ENCODE measurements at places on chromosomes 12 and 14.
A peak's percentile ranks its signal among the peaks of the same experiment; 100 is the strongest.

- no peak for DNase-seq
Measured at GRCh38 chr14:29220566-29220965, 454.0 kb downstream of the FOXG1 start.

DNA sequence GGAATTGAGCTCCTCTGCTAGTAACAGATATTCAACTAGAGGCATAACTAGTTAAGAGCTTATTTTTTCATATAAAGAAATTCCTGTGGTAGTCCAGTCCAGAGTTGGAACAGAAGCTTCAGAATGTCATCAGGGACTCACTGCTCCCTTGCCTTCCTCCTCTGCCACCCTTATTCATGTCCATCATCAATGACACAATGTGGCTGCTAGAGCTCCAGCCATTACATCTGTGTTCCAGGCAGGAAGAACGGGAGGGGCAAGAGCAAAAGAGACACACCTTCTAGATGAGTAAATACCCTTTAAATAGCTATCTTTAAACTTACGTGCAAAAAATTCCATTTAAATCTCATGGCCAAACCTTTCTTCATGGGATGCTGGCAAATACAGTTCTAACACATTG, 47.3 kb upstream of the HMGA2 start:
- no peak for DNase-seq

DNA sequence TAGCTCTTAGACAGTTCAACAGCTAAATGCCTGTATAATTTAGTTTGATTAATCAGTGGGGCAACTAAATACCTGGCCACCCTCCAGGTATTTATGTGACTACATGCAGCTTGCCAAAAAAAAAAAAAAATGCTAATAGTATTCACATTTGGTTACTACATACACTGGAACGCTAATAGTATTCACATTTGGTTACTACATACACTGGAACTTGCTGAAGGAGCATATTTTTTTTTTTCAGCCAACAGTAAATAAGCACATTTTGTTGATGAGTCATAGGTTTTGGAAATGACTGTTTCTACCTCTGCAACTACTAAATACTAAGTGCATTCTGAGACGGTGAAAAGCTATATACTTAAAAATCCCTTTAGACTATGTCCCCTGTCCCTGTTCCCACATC, 1172.3 kb downstream of the LRFN5 start:
- no peak for DNase-seq

DNA sequence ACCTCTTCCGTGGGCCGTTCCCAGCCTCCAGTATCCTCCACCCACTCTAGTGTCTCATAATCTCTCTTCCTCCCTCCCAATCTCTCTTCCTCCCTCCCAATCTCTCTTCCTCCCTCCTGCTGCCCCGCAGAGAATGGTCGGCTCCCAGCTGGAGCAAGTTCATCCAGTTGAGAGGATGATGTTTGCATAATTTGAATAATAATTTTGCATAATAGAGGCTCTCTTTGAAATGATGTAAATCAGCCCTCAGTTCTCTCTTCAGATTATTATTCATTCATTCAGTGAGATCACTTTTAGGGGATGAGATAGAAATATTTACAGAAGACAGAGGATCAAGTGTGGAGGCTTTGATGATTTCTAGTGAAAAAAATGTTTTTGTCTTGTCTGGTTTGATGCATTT, 125.0 kb downstream of the PTPN11 start:
- DNase-seq: peak; percentile 72

DNA sequence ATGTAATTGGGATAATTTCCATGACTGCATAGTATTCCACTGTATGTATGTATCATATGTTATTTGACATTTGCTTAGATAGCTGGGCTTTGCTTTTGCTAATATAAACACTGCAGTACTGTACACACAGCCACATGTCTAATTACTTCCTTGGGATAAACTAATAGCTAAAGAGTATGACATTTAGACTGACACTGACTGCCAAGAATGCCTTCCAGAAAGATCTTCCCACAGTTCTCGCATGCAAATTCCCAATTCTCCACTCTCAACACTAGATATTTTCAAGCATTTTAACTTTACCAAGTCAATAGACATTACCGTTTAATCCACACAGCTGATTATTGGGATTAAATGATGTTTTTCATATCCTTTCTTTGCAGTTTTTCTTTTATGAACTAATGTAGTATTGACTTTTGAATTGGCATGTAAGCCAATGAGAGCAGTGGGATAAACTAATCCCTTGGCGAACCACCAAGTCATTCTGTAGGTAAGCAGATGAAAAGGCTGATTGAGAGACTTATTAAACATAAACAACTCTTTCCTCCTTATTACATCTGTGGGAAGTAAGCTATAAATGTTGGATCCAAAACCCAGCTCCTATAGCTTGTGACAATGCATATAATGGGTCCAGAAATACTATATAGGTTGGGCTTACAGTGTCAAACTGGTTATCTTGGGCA, 55.5 kb downstream of the STON2 start:
- no peak for DNase-seq

DNA sequence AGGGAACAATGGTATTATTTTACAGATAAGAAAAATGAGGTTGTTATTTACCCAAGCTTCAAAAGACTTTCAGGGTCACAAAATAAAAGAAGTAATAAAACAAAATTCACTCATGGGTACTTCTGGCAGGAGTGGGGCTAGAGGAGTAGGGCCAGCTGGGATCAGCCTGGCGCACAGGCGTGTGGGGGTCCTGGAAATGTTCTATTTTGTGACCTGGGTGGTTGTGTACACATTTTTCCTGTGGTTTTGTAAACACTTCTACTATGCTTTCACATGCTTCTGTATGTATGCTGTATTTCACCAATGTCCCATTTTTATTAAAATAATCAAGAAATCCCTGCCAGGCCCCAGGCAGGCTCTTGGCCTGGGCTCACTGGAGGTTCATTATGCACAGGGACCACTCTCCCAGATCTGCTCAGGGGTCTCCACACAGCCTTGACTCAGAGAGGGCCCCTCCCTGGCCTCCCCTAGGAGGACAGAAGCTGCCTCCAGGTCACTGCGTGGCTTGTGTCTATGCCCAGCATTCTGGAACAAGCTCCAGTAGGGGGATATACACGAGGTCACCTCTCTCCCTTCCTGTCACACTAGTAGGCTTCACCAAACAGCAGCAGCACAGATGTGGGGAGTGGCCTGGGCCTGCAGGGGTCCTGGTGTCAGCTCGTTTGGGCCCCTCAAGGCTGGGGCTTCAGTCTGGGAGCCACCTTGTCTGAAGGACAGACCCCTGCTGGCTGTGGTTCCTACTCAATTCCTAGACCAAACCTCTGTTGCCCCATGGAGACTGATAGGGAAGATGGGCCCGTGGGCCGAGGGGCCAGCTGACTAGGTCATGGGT, 37.8 kb downstream of the ANAPC7 start:
- no peak for DNase-seq

DNA sequence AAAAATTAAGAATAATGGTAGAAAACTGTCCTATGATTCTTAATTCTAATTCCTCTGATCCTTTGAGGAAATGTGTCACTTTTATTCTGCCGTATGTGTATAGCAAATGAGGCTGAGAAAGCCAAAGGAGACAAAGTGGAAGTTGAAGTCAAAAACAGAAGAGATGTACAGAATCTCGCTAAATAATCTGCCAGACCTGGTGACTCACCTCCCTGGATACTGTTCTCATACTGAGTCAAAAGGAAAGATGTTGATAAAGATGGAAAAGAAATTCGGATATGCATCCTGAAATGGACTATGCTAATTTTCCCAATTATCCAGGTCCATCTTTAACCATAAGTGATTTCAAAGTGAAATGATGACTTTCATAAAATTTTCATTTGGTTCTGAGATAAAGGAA, 92.5 kb downstream of the DUSP6 start:
- DNase-seq: no peak

DNA sequence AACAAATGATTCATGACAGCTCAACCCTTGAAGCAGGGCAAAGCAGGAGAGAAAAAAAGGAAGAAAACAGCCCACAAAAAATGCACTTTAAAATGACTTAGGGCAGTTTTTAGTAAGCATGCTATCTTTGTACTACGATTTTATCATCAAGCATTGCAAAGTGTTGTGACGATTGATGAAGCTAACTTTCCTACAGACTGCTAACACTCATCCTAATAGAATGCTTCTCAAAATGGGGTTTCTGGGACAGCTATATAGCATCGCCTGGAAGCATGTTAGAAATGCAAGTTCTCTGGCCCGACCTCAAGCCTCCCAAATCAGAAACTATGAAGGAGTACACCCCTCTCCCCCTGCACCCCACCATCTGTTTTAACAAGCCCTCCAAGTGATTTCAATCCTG, 256.4 kb downstream of the SSPN start:
- DNase-seq: no peak

DNA sequence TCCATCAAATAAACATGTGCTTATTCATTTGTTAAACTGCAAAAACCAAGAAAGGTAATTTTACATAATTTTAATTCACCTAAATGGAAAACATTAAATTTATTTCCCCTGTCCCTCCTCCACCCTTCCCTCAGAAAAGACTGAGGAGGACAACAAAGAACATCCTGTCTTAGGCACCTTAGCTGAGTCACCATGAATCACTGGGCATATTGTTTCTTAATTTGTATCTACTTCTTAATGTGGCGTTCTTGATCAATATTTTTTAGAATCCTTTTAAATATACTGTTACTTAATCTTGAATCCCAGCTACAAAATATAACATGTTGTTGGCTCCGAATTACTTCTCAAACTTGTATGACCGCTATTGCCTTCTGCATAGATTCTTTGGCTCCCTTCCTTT, 23.5 kb downstream of the SIX6 start:
- DNase-seq: no peak

DNA sequence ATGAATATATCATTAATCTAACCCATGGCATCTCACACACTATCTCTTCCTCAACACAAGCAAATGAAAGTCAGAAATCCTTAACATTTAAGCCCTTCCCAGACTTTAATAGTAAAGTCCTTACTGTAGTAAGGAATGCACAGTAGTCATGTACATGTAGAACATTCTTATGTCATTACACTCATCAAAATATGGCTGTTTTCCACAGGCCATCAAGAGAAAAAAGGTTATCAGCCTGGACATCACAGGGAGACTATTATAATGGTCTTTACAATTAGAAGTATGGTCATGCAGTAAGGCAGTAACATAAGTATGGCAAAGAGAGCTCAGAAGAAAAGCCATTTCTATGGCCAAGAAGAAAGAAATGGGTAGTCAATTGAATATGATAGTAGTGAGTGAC, 121.2 kb downstream of the SLC6A15 start:
- no peak for DNase-seq

- no peak for DNase-seq
Measured at GRCh38 chr12:11658791-11659190, 9.3 kb downstream of the ETV6 start.
